ENCODE measurements at places on chromosomes 7 and 10.

GRCh38 chr7:3733541-3734140 lies 432.6 kb downstream of the SDK1 start:
- H3K36me3 ChIP-seq = peaks cover 1% of the 10 kb centered on the region
- H3K4me1 ChIP-seq = no peaks in the 10 kb centered on the region
- H3K27me3 ChIP-seq = peaks cover 3% of the 10 kb centered on the region
- H3K4me3 ChIP-seq = no peak overlapping the region
- no peak overlapping the region for H3K27ac ChIP-seq

DNA sequence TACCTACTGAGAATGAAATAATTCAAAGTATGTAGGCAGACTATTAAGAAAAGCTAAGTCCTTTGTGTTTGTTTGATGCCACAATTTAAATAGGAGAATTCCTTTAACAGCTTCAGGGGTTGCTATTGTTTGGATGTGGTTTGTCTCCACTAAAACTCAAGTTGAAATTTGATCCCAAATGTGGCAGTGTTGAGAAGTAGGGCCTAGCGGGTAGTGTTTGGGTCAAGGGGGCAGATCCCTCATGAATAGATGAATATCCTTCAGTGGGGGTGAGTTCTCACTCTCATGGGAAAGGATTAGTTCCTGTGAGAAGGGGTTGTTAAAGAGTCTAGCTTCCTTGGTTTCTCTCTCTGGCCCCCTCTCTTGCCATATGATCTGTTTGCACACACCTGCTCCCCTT lies 97.0 kb downstream of the HGF start:
- H3K27ac ChIP-seq = no peak overlapping the region
- H3K4me3 ChIP-seq = no peak overlapping the region
- H3K27me3 ChIP-seq = no peaks in the 10 kb centered on the region
- no peak for DNase-seq
- no peaks in the 10 kb centered on the region for H3K4me1 ChIP-seq

GRCh38 chr10:76432016-76433012 lies 1000.9 kb downstream of the LRMDA start:
- H3K4me3 ChIP-seq = no peak overlapping the region
- H3K27me3 ChIP-seq = peaks cover 2% of the 10 kb centered on the region
- no peaks in the 10 kb centered on the region for H3K36me3 ChIP-seq
- H3K27ac ChIP-seq = no peak overlapping the region

GRCh38 chr7:134121632-134122139 lies 5.5 kb upstream of the LRGUK start:
- H3K4me3 ChIP-seq = no peak overlapping the region
- DNase-seq = no peak
- no peaks in the 10 kb centered on the region for H3K36me3 ChIP-seq
- H3K4me1 ChIP-seq = no peaks in the 10 kb centered on the region
- H3K27me3 ChIP-seq = no peaks in the 10 kb centered on the region

DNA sequence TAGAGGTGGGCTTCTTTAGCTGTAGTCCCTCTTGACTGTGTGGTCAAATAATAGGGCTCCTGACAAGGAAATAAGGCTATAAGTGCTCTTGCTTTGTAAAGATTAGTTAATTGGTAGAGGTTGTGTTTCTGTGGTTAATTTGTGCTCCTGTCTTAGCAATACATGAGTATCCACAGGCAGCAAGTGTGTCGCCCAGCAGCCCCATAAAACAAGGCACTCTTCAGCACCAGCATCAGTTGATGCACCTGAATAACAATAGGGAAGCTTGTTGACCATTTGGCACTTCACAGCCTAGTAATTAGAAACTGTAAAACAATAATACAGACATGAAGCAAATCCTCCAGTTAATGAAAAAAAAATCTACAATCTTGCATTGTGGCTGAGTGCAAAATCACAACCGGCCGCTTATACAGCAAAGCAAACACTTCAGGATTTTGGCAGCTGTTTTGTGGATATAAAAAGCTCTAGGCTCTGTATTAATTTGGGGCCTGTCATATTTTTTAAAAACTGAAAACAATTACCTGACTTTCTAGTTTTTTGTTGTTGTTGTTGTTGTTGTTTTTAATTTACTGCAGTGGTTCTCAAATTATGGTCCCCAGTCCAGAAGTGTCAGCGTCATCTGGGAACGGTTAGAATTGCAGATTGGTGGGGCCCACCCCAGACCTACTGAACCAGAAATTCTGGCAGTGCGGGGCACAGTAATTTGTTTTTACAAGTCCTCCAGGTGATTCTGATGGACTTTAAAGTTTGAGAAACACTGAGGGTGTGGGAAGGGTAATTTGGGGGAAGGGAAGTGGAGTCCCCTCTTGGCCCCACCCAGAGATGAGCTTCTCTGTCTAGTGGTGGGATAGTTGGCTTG lies 56.8 kb downstream of the AUTS2 start:
- H3K36me3 ChIP-seq = no peaks in the 10 kb centered on the region
- no peaks in the 10 kb centered on the region for H3K27me3 ChIP-seq
- no peak overlapping the region for H3K27ac ChIP-seq
- DNase-seq = no peak
- no peak overlapping the region for H3K4me3 ChIP-seq

DNA sequence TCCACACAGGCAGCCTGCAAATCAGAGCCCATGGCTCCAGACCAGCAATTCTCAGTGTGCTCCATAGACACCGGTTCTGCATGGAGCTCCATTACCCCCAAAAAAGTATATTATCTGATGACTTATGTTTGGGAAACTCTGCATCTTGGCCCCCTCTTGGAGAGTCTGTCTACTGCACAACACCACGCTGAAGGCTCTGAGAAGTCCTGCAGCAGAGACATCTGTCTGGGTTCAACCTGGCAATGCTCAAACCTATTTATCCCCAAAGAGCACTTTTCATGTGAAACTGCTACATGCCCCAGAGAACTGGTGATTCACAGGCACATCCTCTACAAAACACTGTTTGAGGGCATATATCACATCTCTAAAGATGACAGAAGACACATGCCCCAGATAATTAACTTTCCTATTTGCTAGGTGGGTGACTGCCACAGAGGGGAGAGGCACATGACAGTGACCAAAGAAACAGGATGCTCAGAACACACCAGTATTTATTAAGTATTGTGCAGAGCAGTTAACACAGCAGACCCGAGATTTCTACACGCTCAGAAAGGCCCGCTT lies 83.8 kb downstream of the DLG5 start:
- no peak overlapping the region for H3K27ac ChIP-seq
- H3K4me1 ChIP-seq = no peaks in the 10 kb centered on the region
- no peak overlapping the region for H3K4me3 ChIP-seq
- H3K36me3 ChIP-seq = no peaks in the 10 kb centered on the region

DNA sequence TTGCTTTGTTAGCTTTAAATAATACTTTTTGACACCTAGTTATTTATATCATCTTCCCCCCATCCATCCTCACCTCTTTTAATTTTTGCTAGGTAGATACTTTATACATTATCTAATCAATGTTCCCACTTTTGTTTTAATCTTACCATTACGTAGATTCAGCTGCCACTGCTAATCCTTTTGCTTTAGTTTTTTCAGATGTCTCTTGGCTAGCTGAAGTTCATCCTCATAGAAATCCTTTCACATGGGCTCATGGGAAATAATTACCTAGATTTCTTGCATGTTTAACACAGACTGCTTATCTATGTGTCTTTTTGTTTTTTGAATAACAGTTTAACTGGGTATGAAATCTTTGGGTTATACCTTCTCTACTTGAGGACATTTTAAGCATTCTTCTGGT lies 60.1 kb downstream of the ZNRF2 start:
- H3K4me1 ChIP-seq = peaks cover 53% of the 10 kb centered on the region
- no peak overlapping the region for H3K27ac ChIP-seq
- H3K4me3 ChIP-seq = no peak overlapping the region

GRCh38 chr10:116312548-116312947 lies 11.7 kb upstream of the CCDC172 start:
- no peak overlapping the region for H3K4me3 ChIP-seq
- H3K27ac ChIP-seq = no peak overlapping the region
- H3K4me1 ChIP-seq = peaks cover 8% of the 10 kb centered on the region
- H3K36me3 ChIP-seq = no peaks in the 10 kb centered on the region
- peaks cover 3% of the 10 kb centered on the region for H3K27me3 ChIP-seq

GRCh38 chr7:157211690-157212089 lies 73.0 kb downstream of the UBE3C start:
- peaks cover 32% of the 10 kb centered on the region for H3K36me3 ChIP-seq
- no peaks in the 10 kb centered on the region for H3K27me3 ChIP-seq
- H3K4me1 ChIP-seq = no peaks in the 10 kb centered on the region
- DNase-seq = no peak
- peak overlapping the region; percentile 30 for H3K27ac ChIP-seq
- H3K4me3 ChIP-seq = no peak overlapping the region

- DNase-seq = no peak
- H3K4me3 ChIP-seq = no peak overlapping the region
- peak overlapping the region; percentile 83 for H3K27ac ChIP-seq
- H3K4me1 ChIP-seq = peaks cover 77% of the 10 kb centered on the region
- H3K36me3 ChIP-seq = peaks cover 5% of the 10 kb centered on the region
- no peaks in the 10 kb centered on the region for H3K27me3 ChIP-seq
These were observed 28.9 kb upstream of the PPIF start for GRCh38 chr10:79318369-79318768.

DNA sequence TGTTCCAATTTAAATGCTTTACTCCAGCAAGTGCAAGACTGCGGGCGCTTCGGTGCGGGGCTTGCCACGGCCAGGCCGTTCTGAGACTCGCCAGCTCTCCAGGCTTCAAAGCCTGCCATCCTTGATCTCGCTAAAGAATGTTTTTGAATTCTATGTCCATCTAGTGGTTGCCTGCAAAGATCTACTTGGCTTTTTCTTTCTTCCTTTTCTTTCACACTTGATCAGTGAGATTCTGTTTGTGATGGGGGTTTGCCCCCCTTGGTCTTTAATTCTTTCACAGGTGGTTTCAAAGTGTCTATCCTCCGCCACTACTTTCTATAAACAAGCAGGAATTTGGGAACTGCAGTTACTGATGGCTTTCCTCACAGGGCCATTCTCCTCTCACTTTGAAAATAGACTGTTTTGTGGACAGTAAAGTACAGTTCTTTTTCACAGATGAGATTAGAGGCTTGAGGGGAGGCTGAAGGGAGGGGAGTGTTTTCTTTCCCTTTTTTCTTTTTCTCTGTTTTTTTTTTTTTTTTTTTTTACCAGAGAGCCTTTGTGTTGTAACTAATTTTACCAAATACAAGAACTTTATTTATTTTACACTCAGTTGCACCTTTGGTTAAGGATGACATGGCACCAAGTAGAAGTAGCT lies 15.2 kb upstream of the FBXW4 start:
- no peaks in the 10 kb centered on the region for H3K36me3 ChIP-seq
- peaks cover 46% of the 10 kb centered on the region for H3K27me3 ChIP-seq
- no peak for DNase-seq
- H3K4me1 ChIP-seq = peaks cover 6% of the 10 kb centered on the region

DNA sequence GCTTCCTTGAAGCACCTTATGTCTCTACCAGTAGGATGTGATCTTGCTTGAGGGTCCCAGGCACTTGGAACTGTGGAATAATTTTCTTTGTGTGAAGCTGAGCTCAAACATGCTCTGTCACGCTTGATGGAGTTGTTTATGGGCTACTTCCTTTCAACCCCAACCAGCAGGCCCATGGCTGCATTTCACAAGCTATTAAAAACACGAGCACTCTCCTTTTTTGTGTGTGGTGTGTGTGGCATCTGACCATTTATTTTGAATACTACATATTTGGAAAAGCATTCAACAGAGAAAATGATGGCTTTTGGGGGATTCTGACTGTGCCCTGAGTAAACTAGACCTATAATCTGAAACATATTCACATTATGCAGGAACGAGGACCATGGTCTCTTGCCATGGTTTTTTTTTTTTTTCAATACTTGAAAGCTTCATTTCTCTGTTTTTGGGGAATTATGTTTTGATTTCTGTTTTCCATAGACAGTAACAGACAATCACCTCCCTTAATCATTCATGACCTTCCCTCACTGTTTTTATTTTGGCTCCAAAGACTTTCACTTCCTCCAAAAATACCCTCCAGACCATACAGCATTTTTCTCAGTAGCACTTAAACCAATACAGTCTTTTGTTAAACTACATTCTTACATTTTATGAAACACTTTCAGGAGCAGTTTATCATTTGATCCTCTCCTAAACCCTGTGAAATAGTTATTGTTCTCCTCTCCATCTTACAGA lies 233.6 kb upstream of the BMPER start:
- H3K27ac ChIP-seq = no peak overlapping the region
- no peak overlapping the region for H3K4me3 ChIP-seq
- DNase-seq = no peak

DNA sequence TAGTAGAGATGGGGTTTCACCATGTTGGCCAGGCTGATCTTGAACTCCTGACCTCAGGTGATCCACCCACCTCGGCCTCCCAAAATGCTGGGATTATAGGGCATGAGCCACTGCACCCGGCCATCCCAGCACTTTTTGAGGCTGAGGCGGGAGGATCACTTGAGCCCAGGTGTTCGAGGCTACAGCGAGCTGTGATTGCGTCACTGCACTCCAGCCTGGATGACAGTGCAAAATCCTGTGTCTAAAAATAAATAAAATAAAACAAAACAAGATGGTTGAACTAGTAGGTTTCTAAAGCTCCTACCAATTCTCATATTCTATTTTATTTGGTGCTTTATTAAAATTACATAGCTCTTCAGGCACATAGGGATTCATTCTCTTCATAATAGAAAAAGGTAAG lies 890.3 kb upstream of the AUTS2 start:
- no peaks in the 10 kb centered on the region for H3K4me1 ChIP-seq
- no peak for DNase-seq
- H3K27ac ChIP-seq = no peak overlapping the region
- H3K36me3 ChIP-seq = no peaks in the 10 kb centered on the region
- no peak overlapping the region for H3K4me3 ChIP-seq
- H3K27me3 ChIP-seq = no peaks in the 10 kb centered on the region

DNA sequence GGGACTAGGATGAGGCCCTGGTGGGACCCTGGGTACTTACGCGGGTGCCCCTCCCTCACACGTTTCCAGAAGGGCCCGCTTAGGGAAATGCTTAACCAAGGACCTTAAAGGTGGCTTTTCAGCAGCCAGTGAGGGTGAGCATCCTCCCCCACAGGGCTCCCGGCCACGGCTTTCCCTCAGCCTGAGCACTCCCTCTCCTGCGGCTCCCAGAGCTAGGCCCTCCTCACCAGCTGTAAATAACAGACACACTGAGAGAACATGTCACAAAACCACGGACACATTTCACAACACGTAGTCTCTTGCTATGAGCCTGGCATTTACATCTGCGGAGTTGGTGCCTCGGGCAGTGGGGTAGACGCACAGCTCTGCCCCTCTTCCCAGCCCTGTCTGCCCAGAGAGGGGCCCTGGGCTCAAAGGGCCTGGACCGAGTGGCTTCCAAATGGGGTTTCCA lies 25.2 kb downstream of the GRID1 start:
- DNase-seq = no peak
- no peak overlapping the region for H3K27ac ChIP-seq
- H3K4me3 ChIP-seq = no peak overlapping the region
- H3K4me1 ChIP-seq = no peaks in the 10 kb centered on the region

GRCh38 chr7:46421441-46422230 lies 500.6 kb upstream of the IGFBP3 start:
- H3K4me1 ChIP-seq = no peaks in the 10 kb centered on the region
- no peaks in the 10 kb centered on the region for H3K36me3 ChIP-seq
- H3K4me3 ChIP-seq = no peak overlapping the region
- H3K27ac ChIP-seq = no peak overlapping the region
- H3K27me3 ChIP-seq = peaks cover 2% of the 10 kb centered on the region

- no peak overlapping the region for H3K27ac ChIP-seq
- DNase-seq = peak; percentile 9
- peaks cover 6% of the 10 kb centered on the region for H3K27me3 ChIP-seq
These were observed 86.0 kb downstream of the FANK1 start for GRCh38 chr10:125982260-125982948.

Measured in activated CD8-positive, alpha-beta T cell treated with anti-CD3 and anti-CD28 coated beads for 36 hours (primary cell).